AG09309 (cell line): ENCODE measurements at places on chromosomes 3 and 15.

- DNase-seq = no peak
These were observed 128.3 kb upstream of the ALCAM start for GRCh38 chr3:105238367-105238766.

DNA sequence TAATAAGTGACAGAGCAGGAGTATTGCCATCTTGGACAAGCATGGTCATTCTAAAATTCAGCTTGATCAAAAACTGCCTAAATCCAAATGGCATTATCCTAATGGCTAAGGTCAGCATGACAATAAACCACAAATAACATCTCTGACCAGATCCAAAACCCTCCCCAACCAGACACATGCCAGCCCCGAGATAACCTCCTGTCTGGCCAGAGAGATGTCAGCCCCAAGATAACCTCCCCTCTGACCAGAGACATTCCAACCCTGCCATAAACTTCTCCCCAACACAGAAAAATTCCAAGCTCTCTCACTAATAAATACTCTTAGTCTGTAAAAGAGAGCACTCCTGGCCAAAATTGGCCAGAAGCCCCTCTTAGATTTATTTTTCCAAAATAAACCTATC, 470.5 kb upstream of the UBE2E2 start:
- no peak for DNase-seq

- no peak for DNase-seq
These were observed 177.8 kb downstream of the CBLB start for GRCh38 chr3:105691053-105691452.

DNA sequence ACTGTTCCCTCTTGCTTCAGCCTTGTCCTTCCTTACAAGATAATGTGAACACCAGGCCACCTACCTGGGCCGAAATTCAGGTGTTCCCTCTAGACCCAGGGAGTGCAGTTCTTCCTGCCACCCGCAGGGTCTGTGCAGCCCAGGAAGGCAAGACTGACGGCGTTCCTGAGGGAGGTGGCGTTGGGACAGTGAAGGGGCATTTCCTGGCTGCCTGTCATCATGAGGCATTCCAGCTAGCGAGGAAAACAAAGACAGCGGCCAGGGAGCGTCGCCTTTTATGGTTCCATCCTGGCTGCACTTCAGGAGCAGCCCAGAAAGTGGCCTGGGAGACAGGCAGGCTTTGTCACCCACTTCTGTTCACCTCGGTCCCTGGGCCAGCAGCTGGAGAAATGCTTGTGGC, 84.8 kb upstream of the WNT5A start:
- DNase-seq = no peak

DNA sequence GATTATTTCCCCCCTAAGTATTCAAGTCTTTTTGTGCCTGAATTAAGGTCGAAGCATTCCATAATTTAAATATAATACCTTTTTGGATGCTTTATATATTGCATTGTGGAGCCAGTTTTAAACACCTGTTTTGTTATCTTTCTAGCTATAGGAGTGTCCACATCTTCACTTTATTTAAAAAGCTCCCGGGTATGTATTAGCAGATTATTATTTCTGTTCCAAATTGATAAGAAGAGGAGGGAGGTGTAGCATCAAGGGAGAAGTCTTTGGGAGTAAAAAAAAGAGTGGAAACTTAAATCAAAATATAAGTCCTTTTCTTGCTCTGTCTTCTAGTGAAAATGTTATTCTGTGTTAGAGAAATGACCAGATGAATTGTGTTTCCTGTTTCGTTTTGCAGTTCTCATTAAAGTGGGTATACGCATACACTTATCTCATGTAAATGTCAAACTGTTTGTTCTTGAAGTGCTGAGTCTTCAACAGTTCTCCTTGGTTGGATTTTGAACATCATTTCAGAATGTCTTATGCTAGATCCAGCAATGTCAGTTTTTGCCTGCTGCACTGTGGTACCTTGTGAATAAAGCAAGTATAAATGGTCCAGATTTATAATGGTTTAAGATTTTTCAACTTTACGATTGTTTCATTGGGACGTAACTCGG, 105.8 kb downstream of the FNDC3B start:
- no peak for DNase-seq

DNA sequence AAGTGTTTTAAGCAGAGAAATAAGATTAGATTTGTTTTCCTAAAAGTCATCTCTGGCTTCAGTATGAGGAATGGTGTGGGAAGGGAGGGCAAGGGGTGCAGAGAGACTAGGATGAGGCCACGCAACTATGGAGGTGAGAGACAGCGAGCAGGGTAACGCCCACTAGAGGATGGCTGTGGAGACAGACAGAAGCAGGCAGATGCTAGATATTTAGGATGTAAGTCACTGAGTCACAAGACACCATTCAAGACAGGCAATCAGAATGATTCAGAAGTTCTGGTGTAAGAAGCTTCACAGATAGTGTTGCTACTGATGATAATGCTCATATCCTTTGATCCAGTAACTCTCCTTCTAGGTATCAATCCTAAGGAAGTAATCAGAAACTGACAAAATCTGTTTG, 19.1 kb downstream of the HSPBAP1 start:
- no peak for DNase-seq

GRCh38 chr15:78508272-78508671, 895 bp downstream of the HYKK start:
- DNase-seq = no peak
